ENCODE measurements at places on chromosomes 12 and 14.

DNA sequence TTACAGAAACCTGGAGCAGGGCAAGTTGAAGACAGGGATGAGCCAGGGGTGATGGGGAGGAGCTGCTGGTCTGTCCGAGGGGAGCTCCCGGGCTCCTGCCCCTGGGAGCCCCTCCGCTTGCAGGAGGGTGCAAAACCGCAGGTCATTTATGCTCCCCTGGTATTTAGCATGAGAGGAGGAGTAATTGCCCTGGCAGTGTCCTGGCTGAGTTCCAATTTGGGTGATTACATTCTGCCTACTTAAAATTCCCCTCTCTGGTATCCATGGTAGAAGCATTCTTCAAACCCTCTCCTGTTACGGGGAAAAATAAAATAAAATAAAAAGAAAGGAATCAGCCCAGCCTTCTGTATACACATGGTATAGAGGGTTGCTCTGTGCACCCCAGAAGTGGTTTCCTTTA is 61.7 kb upstream of the VRK1 start:
- no peak for DNase-seq

DNA sequence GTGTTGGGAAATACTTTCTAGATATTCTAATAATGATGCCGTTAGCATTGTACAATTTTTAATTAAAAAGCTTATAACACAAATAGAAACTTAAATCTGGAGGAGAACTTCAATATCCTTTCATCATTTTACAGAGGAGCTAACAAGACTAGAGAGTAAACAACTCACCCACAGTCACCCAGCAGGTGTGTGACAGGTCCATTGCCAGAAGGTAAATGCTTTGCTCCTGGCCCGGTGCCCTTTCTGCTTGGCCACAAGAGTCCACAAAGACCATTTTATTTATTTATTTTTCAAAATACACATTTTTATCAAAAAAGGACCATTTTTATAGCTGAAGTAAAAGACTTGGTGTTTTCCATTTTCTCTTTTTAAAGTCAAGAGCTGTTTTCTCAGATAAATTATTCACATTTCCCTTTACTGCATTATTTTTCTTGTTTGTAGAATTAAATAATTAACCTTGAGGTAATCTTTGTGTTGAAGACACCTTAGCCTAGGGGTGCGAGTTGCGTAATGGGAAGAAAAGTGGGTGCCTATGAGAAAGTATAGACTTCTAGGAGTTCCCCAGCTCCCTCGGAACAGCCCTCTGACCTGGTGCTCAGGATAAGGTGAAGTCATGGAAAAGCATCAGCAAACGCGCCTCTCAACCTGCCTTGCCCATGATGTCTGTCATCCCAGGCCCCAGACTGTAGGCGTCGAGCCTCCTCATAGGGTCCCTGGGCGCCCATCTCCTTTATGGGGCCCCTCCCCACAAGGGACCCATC is 26.3 kb upstream of the AMIGO2 start:
- no peak for DNase-seq

DNA sequence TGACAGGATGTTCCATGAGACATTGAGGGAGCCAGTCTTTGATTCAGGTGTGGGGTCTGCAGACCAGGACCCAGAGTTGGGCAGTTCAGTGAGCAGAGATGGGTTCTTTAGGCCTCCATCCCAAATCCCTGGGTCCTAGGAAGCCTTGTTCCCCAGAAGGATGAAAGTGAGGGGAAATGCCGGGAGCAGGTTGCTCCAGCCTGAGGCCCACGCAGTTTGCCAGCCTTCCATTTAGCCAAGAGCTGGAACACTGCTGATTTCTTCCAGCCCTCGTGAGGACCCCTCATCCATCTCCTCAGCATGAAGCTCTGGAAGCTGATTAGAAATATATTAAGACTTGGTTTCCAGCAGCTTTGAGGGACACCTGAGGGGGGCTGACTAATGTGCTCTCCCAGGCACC is 12.1 kb downstream of the C14orf132 start:
- no peak for DNase-seq

GRCh38 chr12:16857456-16857923 is 251.5 kb upstream of the LMO3 start:
- no peak for DNase-seq

DNA sequence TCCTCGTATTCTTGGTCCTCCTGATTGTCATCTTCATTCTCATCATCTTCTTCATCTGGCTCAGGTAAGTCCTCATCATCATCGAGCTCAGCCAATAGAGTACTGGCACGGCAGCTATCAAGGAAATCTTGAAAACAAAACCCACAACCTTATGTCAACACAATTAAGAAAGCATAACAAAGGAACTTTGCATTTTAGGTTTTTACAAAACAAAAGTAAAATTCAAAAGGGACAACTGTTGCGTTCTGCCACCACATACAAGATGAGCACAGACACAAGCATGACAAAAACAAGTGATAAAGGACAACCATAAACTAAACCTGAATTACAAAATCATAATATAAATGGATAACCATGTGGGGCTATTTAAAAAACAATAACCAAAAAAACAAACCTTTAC is 84.7 kb downstream of the HECTD1 start:
- no peak for DNase-seq

DNA sequence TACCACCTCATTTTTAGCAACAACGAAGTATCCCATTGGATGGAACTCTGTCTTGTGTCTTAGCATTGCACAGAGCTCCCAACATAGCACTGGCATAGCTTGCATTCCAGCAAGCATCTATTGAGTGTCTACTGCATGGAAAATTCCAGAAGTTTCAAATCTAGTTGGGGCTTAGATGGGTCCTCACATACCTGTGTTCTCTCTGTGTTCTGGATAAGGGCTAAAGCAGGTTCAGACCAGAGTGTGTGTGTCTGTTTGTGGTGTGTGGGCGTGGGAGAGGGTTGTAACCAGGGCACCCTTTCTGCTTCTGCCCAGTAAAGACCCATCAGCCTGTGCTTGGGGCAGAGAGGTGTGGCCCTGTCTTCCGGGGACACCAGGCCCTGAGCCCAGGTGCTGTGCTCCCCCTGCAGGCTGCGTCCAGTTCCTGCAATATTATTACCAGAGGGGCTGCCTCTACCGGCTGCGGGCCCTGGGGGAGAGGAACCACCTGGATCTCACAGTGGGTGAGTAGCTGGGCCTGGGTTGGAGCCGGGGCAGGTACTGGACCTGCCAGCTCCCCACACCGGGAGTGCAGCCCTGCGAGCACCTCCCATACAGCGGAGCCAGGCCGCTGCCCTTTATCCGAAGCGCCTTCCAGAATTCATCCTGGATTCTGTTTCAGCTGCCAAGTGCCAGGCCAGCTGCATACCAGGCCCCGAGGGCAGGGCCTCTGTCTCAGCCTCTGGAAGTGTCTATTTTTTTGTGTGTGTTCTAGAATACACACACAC is 20.3 kb downstream of the RHOF start:
- DNase-seq = peak; percentile 59

- no peak for DNase-seq
These were observed 45.5 kb downstream of the SLC38A6 start for GRCh38 chr14:61026526-61026925.

GRCh38 chr14:104210817-104211195 is 72.4 kb downstream of the KIF26A start:
- no peak for DNase-seq

GRCh38 chr14:72741826-72742117 is 152.1 kb downstream of the DPF3 start:
- DNase-seq = no peak

DNA sequence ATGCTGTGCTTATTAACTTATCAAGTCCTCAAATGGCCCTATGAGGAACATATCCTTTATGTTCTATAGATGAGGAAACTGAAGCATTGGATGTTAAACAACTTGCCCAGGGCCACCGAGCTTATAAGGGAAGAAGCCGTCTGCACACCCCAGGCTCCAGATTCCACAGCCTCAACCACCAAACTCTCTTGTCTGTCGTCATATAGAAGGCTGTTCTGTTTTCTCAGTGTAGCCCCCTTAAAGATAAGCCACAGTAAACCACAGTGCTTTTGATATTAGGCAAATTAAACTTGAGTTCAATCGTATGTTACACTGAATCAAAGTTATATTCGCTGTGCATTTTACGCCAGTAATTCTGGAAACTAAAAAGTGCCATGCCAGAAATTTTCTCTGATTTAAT is 116.7 kb downstream of the PRKCH start:
- DNase-seq = no peak

DNA sequence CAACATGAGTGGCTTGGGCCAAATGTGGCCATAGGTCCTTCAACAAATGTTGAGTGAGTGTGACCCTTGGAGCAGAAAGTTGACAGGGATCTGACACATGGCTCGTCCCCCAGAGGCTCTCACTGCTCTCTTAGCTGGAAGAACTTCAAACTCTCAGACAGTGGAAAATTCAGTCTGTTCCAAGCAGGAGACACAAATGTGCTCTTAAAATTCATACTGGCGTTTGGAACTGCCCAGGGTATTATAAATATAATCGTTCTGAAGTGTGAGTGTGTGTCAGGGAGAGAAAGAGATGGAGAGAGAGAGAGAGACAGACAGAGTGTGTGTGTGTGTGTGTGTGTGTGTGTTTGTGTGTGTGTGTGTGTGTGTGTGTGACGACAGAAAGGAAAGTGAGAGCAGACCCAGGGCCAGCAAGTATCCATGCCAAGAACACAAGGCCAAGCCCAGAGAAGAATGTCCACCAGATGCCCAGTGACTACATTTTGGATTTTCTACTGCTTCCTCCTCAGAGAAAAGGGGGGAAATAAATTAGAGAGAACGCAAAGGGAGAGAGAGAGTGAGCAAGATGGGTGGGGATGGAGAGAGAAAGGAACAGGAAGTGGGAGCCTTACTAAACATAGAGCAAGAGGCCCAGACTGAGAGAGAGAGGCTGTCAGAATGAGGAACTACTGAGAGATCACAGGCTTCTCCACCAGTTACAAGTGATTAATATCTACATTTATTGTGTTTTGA is 193.6 kb upstream of the NUDT4 start:
- no peak for DNase-seq

DNA sequence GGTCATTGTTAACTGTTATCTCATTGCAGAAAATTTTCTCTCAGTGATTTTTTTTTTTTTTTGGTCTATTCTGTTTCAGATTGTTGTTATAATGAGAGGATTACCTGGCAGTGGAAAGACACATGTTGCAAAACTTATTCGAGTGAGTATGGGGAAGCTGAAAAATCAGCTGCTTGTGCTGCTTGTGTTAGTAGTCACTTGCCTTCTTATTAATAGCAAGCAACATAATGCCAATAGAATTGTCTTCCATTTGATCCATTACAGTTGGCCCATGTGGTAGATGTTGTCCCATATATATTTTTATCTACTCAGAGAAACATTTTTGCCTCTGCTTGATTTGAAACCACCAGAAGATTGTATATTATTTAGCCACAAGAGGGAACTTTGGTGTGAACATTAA is 53.0 kb downstream of the YLPM1 start:
- DNase-seq = no peak

- DNase-seq = no peak
These were observed 359.5 kb downstream of the VRK1 start for GRCh38 chr14:97156705-97157104.

DNA sequence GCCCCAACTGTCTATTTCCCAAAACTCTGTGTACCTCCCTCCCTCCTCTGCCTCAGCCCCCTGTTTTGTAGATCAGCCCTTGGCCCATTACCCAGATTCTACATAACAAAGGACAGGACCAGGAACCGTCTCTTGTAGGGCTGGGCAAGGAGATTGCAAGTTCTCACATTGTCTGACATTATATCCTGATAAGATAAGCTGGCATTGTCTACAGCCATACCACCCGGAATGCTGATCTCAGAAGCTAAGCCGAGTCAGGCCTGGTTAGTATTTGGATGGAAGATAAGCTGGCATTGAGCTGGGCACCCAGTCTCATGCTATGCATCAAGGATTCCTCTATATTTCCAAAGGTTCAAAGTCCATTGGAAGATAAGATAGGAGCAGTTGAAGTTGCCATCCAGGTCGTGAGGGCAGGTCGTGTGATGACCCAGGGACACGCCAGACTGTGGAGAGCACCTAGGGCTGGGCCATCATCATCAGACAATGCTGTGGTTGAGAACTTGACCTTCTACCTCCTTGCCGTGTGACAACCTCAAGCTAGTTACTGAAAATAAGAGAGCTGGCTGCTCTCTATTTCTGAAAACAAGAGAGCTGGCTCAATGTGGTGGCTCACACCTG is 29.5 kb downstream of the PHETA1 start:
- DNase-seq = no peak

- no peak for DNase-seq
These were observed 92.6 kb downstream of the KIF26A start for GRCh38 chr14:104230946-104231345.

DNA sequence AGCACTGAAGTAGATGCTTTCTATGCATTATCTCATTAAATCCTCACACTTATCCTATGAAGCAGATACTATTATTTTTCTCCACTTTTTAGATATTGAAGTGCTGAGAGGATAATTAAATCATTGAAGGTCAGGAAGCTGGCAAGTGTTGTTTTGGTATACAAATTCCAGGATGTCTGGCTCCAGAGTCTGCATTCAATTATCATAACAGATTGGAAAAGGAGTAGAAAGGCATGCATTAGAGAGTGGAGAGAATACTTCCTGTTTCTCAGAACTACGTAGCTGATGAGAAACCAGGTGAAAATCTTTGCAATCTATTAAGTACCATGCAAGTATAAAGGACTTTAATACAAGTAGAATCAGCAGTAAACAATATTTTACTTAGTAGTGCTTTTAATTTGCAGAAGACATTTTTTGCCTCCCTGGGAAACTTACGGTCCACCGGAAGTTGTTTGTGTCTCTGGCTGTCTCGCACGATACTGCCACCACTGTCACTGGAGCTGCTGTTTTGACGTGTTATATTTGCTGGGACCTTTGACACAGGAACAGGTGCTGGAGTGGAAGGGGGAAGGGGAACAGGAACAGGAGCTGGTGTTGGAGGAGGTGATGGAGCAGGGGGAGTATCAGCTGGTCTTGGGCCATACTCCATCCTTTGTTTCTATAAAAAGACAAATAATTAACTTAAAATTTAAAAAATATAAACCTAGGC is 158.0 kb downstream of the EPS8 start:
- DNase-seq = no peak

- no peak for DNase-seq
These were observed 233.0 kb downstream of the SLC41A2 start for GRCh38 chr12:104724992-104725585.

GRCh38 chr14:38209572-38210557 is 2.2 kb downstream of the SSTR1 start:
- DNase-seq = no peak

GRCh38 chr12:120316798-120317223 is 10.8 kb downstream of the PLA2G1B start:
- DNase-seq = no peak

GRCh38 chr12:90953956-90954421 is 987 bp downstream of the CCER1 start:
- DNase-seq = no peak

GRCh38 chr12:67077617-67078016 is 191.5 kb upstream of the CAND1 start:
- no peak for DNase-seq

All from stimulated activated CD8-positive, alpha-beta memory T cell treated with anti-CD3 and anti-CD28 coated beads, Interleukin-7, amount 100 ng/mL, for 1 hour (primary cell).